ENCODE measurements at places on chromosomes 13 and 19.

DNA sequence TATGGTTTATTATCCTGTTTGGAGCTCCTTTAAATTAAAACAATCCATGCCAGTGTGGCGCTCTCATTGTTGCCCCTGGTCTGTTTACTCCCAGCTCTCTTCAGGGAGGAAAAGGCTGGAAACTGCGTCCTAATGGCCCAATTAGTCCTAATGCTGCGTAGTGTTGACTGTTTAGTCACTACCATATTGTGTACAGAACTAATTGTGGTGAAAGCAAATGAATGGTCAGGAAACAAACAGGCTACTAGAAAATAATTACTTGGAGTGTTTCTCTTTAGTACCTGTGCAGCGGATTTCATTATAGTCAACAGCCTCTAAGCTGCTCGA lies 54.5 kb upstream of the MTIF3 start:
- no peak for DNase-seq

GRCh38 chr19:45899919-45900589 lies 2.4 kb downstream of the MYPOP start:
- no peak for DNase-seq

- no peak for DNase-seq
Observed at GRCh38 chr13:113142876-113143275, 15.6 kb upstream of the PROZ start.

- DNase-seq = no peak
Observed at GRCh38 chr13:103157016-103157415, 90.8 kb upstream of the SLC10A2 start.

DNA sequence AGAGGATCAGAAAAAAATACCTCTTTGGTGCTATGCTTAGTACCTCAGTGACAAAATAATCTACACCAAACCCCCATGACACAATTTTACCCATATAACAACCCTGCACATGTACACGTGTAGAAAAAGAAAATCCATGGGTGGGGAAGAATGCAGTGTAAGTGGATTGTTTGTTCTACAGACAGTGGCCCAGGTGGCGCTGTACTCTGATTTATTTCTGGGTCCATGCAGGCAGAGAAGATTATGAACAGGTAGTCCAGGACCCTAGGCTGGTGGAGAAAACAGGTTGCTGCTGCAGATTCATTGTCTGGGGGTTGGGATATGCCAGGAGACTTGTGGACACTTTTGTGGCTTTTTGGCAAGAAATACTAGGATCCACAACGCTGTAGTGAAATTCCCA lies 9.1 kb downstream of the ZNF100 start:
- no peak for DNase-seq
